ENCODE measurements at places on chromosomes 12 and 14. TPM values are rescaled to one million over a fixed set of nuclear protein-coding genes. Genes with fewer than 3 reads are reported as not detected.

EFS gene
- 0.99 TPM for total RNA-seq

GRCh38 chr14:68449561-68450181 is 343.2 kb downstream of the ZFP36L1 start:
- no peaks in the 10 kb centered on the region for H3K36me3 ChIP-seq
- no peak overlapping the region for H3K27ac ChIP-seq
- H3K27me3 ChIP-seq = no peaks in the 10 kb centered on the region
- no peak overlapping the region for H3K4me3 ChIP-seq
- DNase-seq = no peak

GRCh38 chr12:6233121-6233971 is 33.1 kb downstream of the CD9 start:
- peak; percentile 68 for DNase-seq
- no peaks in the 10 kb centered on the region for H3K27me3 ChIP-seq
- no peaks in the 10 kb centered on the region for H3K36me3 ChIP-seq
- H3K27ac ChIP-seq = peak overlapping the region; percentile 0

- no peak overlapping the region for H3K4me3 ChIP-seq
- no peaks in the 10 kb centered on the region for H3K27me3 ChIP-seq
- DNase-seq = no peak
Measured at GRCh38 chr12:22640851-22641250, 15.9 kb downstream of the ETNK1 start.

DNA sequence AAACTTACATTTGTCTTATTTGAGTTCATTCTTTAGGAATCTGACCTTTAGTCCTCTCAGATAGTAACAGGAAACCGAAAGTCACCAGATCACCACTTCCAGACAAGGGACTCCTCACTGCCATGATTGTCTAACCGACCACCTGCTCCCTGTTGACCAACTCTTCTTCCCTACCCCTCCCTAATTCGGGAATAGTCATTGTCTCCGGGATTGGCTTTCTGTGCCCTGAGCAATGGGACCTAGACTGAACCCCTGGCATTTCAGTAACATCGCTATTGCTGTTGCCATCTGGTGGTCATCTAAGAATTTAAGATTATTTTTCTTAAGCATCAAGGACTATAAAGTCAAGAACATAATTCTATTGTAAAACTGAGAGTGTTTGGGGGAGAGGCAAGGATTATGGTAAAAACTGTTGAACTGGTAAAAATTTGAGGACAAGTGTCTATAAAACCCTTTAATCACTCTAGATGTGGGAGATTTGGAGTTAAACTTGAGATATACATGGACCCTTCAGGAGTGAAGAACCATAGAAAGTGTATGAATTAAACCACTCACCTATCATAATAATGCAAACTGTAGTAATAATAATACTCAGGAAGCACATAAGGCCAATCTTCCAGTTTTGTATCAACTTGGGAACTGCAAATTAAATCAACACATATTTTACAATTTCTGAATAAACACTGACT is 6.3 kb downstream of the CLEC2A start:
- H3K36me3 ChIP-seq = no peaks in the 10 kb centered on the region
- H3K27me3 ChIP-seq = no peaks in the 10 kb centered on the region
- no peak overlapping the region for H3K27ac ChIP-seq
- DNase-seq = no peak

- peaks cover 4% of the 10 kb centered on the region for H3K36me3 ChIP-seq
- no peak overlapping the region for H3K4me3 ChIP-seq
- DNase-seq = peak; percentile 62
- H3K27ac ChIP-seq = no peak overlapping the region
- peaks cover 29% of the 10 kb centered on the region for H3K4me1 ChIP-seq
Measured at GRCh38 chr14:102928412-102929240, 6.2 kb downstream of the AMN start.

- no peaks in the 10 kb centered on the region for H3K36me3 ChIP-seq
- no peaks in the 10 kb centered on the region for H3K27me3 ChIP-seq
- no peak for DNase-seq
Measured at GRCh38 chr12:51225234-51225633, 7.4 kb upstream of the POU6F1 start.

DNA sequence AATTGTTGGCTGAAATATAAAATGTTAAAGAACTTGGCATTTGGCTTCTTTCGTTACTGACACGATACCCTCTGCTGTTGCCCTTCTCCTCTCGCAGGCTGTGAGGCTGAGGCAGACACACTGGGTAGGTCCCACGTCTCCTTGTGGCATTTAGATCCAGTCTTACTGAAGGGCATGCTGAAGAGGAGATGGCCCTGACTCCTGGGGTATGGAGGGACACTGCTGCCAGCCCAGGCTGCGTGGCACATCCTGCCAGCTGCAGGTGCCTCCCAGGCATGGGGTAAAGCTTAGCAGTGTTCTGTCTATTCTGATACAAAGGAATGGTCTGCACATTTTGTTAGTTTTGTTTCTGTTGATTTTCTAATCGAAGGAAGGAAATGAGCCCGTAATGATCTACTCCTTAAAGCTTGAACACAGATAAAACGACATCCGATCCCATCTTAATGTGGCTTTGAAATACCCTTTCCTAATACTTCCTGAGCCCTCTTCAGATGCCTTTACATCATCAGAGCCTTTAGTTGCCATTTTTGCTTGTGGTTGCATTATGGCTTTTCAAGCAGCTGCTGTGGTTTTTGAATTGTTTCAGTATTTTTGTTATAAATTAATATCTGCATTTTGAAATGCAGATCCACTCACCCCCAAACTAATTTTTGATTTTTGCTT is 61.1 kb downstream of the WDR20 start:
- peaks cover 16% of the 10 kb centered on the region for H3K4me1 ChIP-seq
- no peak overlapping the region for H3K27ac ChIP-seq
- peaks cover 2% of the 10 kb centered on the region for H3K36me3 ChIP-seq
- no peaks in the 10 kb centered on the region for H3K27me3 ChIP-seq
- no peak overlapping the region for H3K4me3 ChIP-seq

Measured in body of pancreas (tissue), 4 donors.